ENCODE measurements at places on chromosomes 2 and 18.

DNA sequence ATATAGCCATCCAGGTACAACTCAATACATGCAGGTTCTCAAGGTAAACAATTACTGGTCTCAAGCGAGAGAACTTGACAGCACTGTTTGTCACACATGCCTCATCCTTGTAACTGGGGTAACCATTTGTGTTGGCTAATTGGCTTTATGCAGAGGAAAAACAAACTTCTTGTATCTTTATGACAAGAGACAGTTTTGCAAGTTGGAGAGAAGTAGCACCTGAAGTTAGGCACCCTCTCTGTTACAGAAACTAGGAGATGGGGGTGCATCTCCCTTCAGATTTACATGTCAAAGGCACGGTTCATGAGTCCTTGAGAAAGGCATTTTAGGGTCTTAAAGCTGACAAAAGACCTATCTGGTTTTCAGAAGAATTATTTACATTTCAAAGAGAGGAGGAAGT lies 241.7 kb downstream of the CD226 start:
- DNase-seq: no peak

DNA sequence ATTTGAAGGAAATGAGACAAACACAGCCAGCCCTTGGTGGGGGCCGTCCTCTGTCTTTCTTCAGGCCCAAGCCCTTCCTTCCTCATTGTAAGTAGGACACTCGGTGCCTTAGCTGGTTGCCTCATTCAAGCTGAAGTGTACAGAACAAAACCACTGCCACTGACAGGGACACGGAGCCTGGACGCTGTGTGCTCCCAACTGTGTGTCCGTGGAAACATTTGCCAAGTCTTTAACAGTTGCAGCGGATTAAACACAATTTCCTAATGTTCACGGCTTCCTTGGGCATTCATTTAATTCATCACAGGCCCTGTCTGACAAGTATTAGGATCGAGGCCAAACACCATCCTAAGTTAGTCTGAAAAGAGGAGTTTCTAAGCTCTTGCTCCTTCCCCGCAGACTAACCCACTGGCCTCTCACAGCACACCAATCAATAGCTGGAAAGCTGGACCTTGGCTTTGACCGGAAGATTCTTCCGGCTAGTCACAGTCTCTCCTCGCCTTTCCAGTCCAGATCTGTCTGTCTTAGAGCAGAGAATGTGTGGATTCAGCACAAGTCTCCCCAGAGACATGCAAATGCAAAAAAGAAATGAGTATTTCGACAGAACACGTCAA lies 68.7 kb upstream of the ACSL3 start:
- DNase-seq: no peak

DNA sequence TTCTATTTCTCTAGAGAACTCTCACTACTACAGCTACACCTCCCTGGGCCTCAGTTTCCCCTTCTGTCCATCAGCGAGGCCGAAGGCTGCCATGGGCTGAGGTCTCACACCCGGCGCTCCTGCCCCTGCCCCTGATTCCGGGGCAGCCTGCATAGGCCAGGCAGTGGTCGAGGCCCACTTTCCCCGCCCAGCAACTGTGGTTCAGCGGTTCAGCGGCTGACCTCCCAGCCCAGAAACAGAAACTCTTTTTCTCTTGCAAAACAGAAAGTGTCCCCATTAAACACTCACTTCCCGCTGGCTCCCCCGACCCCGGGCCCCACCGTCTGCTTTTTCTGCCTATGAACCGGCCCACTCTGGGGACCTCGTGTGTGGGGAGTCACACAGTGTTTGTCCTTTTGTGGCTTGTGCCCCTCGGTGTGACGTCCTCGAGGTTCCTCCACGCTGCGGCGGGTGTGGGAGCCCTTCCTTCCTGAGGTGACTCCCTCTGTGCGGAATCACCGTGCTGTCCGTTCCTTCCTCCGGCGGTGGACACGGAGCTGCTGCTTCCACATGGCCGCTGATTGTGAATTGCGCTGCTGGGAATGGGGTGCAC lies 16.0 kb downstream of the PDCD1 start:
- DNase-seq: no peak

DNA sequence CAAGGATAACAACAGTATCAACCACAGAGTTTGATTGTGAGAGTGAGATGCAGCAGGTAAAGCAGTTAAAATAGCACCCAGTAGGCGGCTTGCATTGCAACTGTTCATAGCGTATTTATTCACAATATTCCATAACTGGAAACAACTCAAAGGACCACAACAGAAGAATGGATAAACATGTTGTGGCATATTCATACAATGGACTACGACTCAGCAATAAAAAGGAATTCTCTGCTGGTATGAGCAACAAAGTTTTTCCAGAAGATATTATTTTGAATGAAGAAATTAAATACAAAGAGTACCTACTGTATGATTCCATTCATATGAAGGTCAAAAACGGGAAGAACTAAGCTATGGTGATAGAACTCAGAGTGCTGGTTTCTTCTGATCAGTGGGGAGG lies 25.2 kb downstream of the GPATCH11 start:
- DNase-seq: no peak

- DNase-seq: no peak
Observed at GRCh38 chr2:86492048-86492453, 50.9 kb downstream of the KDM3A start.

GRCh38 chr18:12066910-12067511 lies 26.6 kb upstream of the ANKRD62 start:
- no peak for DNase-seq

GRCh38 chr2:241774419-241775222 lies 2.0 kb upstream of the GAL3ST2 start:
- peak; percentile 57 for DNase-seq

DNA sequence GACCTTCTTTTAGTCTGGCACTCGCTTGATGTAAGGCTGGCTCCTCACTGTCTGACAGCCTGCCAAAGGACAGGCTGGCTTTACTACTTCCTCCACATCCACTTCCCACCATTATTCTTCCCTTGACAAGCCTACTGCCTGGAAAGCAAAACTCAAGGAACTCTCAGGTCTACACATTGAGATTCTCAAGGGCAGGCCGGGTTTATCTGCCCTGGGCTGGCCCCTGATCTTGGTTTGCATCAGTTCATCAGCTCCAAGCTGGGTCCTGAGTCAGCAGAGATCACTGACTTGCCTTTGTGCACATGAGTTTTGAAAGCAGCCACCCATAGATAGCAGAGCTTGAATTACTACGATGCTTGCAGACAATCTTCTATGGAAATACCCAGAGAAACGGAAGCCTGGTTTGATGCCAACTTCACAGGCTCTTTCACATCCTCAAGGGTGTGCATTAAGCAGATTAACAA lies 53.9 kb downstream of the KCTD18 start:
- DNase-seq: peak; percentile 62

GRCh38 chr18:24426398-24427294 lies at the start of gene IMPACT:
TSS of gene IMPACT (plus strand) at chr18:24426670. CDS start at chr18:24426757, 87 bp downstream.
- peak; percentile 71 for DNase-seq

DNA sequence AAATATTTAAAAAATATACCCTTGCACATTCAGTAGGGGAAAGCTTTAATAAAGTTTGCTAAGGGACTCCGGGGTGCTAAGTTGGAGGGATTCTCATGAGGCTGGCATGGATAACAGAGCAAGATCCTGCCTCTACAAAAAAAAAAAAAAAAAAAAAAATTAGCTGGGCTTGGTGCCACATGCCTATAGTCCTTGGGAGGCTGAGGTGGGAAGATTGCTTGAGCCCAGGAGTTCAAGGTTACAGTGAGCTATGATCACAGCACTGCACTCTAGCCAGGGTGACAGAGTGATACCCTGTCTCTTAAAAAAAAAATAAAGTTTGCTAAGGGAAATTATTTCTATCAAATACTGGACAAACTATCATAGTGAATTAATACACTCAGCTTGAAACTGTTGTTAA lies 17.3 kb upstream of the GPR75 start:
- no peak for DNase-seq
